ENCODE measurements at places on chromosomes 4 and X.
A peak's percentile ranks its signal among the peaks of the same experiment; 100 is the strongest.

GRCh38 chr4:105208561-105208960, 61.9 kb downstream of the TET2 start:
- no peak for DNase-seq

- DNase-seq: no peak
These were observed 587.4 kb downstream of the RPA4 start for GRCh38 chrX:97471071-97471470.

GRCh38 chr4:101853028-101853427, 62.5 kb downstream of the BANK1 start:
- DNase-seq: no peak

DNA sequence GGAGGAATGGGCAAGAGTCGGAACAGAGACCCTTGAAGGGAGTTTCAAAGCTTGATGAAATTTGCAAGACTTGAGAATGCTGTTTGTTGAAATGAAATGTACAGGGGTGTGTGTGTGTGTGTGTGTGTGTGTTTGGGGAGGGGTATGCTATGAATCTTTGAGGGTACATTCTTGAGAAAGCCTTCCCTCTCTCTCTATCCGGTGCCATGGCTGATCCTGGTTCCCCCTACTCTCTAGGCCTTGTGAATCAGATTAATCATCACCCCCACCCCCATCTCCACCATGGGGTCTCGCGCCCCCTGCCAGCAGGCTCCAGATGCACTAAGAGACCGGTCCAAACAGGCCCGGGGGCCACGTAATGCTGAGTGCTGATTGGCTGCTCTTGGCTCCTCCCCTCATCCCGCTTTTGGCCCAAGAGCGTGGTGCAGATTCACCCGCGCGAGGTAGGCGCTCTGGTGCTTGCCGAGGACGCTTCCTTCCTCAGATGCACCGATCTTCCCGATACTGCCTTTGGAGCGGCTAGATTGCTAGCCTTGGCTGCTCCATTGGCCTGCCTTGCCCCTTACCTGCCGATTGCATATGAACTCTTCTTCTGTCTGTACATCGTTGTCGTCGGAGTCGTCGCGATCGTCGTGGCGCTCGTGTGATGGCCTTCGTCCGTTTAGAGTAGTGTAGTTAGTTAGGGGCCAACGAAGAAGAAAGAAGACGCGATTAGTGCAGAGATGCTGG, at the start of gene HTR2C:
TSS of gene HTR2C (plus strand) at position 441 of the 729 bp plus-strand sequence. CDS start 142,851 bp downstream, outside the sequence.
- no peak for DNase-seq

DNA sequence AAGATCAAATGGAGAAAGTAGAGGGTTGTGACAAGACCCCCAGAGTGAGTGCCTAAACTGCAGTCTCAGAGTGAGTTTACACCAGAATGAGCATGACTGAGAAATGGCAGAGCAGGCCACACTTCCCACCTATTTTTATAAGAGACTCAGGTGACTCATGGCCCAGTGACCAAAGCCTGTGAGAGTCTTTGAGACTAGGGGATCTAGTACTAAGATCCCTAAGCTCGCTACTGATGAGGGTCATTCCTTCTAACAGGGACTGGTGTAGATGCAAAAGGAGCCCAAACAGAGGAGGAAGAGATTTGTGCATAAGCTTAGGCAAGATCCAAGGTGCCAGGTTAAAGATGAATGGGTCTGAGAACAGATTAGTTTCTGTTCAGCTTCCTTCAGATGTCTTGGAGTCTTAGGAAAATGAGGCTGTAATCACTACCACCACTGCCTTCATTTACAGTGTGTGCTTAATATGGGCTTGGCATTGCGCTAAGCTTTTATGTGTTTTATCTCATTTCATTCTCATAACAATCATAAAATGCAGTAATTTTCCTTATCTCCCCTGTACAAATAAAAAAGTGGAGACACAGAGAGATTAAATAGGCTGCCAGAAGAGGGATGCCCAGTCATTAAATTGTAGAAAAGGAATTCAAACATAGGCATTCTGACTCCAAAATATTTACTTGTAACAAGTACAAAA, 62.8 kb downstream of the RWDD4 start:
- no peak for DNase-seq

DNA sequence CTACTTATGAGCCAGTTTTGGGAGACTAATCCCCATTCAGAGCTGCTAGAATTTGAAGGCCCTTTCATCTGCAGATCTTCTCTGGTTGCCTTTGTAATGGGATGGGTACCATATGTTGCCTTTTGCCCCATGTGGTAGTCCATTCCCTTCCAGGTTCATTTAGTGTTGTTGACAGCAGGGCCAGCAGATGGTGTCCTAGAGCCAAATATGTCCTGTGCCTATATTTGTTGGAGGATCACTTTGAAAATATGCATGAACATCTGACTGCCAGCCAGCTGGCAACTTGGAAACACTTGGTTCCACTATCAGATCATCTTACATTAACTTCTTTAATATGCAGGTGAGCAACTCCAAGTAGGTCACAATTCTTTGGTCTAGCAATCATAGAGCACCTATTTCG, 30.4 kb downstream of the CFAP299 start:
- DNase-seq: peak; percentile 58

- DNase-seq: no peak
These were observed 87.5 kb upstream of the DHX15 start for GRCh38 chr4:24671849-24672248.

DNA sequence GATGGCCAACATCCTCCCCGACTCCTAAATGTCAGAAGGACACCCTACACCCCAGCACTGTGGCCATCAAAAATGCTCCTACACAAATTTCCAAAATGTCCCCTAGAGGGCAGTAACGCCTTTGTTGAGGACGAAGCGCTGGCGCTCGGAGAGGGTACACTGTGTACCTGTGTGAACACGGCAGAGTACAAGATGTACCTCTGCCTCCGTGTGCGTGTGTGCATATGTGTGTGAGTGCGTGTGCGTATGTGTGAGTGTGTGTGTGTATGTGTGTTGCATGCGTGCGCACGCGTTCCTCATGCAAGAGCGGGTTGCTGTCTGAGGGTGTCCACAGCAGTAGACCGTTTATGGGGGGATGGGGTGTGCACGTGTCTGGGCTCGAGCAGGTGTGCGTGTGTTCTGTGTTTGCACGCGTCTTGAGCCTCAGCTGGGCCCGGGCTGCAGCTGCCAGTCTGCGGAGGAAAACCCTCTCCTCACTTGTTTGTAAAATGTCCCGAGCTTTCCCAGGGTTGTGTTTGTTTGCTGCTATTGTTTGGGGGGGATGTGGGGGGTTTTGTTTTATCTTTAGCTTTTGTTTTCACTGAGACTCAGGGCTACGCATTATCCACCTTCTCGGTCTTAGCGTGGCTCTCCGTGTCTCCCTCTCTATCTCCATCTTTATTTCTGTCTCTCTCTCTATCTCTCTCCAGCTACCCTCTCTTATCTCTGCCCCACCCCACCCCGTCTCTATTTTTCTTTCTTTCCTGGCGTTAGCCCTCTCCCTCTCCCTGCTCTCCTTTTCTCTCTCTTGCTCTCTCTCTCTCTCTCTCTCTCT, 10.4 kb upstream of the TSPYL2 start:
- DNase-seq: peak; percentile 69

DNA sequence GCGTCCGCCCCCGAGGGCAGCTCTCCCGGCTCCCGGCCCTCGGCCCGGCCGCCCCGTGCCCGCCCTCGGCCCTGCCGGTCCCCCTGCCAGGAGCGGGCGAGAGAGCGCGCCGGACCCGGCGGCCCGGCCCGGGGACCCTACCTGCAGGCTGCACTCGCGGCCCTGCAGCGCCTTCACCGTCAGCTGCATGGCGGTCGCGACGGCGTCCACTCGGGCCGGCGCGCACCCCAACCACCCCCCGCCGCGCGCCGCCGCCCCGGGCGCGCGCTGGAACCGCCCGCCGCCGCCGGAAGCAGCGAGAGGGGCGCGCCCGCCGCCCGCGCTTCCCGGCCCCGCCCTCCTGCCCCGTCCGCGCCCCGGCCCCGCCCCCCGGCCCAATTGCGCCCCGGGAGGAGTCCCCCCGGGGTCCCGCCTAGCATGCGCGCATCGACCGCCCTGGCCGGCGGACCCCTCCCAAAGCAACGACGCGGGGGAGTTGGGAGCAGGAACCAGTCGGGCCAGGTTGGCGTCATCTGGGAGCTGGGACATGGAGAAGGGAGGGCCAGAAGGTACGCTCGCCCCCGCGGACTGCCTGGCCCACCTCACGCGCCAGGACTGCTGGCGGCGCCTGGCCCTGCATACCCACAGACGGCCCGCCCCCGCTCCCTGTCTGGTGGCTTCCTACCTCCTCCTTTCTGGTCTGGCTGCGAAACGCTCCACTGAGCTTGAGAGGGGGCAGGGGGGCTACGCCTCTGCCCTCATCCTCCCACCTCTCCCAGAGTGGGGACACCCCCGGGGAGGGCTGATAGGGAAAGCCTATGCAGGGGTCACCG, at the start of gene UBL4A:
TSS of gene UBL4A (minus strand) at position 220 of the 812 bp plus-strand sequence. CDS start at position 189, 31 bp downstream.
- DNase-seq: peak; percentile 61

- no peak for DNase-seq
These were observed 22.6 kb upstream of the UBA1 start for GRCh38 chrX:47170861-47171692.

DNA sequence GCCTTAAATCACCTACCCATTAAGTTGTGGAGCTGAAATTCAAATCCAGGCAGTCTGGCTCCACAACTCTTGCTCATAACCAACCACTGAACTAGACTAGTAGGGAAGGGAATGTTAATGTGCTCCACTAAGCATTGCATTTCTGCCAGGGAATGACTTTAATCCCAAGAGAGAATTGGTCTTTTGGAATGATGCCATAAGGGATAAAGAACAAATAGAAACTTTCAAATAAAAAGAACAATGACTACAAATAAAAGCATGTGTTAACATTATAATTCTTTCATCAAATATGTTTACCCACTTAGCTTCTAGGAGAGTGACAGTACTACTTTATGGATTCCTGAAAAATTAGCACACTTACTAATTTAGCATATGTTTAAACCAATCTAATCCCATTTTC, 905.9 kb downstream of the CENPC start:
- DNase-seq: no peak

DNA sequence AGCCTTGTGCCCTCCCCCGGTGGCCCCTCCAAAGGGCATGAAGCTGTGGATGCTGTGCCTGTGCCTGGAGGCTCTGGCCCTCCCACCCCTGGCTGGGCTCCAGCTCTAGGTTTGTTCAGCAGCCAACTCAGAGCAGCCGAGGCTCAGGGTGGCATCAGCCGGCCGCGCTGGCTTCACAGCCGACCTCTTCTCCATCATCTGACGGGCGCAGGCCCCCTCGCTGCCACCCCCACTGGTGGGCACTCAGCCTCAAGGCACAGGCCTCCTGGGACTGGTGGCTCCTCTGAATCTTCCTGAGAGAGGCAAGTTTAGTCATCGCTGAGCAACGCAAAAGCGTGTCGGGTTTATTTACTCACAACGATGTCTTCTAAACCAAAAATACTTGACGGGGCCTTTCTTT, 46.0 kb downstream of the PCGF3 start:
- DNase-seq: no peak

DNA sequence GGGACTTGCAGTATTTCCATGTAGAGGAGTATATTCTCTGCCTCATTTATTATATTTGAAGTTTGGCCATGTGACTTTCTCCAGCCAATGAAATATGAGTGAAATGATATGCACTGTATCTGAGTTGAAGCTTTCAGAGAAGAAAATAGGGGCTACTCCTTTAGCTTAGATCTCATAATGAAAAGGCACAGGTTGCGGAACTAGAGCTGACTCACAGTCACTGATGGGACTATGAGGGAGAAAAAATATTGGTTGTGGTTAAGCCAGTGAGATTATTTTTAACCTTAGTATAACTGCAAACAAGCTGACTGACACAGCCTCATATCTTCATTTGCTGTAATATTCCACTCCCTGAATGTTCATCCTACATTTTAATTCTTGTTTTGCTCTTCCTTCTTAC, 1104.3 kb downstream of the RPA4 start:
- DNase-seq: no peak

- DNase-seq: no peak
These were observed 100.0 kb downstream of the NR3C2 start for GRCh38 chr4:148341980-148342800.

All from activated CD4-positive, alpha-beta memory T cell treated with anti-CD3 and anti-CD28 coated beads, Interleukin-2, amount 10 ng/mL, durations not matched to agents 7 days and 5 days (primary cell).